Stimulated activated naive CD8-positive, alpha-beta T cell treated with anti-CD3 and anti-CD28 coated beads, Interleukin-15, amount 100 ng/mL, for 72 hours (primary cell): ENCODE measurements at places on chromosomes 6 and 20.
A peak's percentile ranks its signal among the peaks of the same experiment; 100 is the strongest.

GRCh38 chr20:9660236-9660868 is 146.0 kb downstream of the LAMP5 start:
- no peak for DNase-seq

DNA sequence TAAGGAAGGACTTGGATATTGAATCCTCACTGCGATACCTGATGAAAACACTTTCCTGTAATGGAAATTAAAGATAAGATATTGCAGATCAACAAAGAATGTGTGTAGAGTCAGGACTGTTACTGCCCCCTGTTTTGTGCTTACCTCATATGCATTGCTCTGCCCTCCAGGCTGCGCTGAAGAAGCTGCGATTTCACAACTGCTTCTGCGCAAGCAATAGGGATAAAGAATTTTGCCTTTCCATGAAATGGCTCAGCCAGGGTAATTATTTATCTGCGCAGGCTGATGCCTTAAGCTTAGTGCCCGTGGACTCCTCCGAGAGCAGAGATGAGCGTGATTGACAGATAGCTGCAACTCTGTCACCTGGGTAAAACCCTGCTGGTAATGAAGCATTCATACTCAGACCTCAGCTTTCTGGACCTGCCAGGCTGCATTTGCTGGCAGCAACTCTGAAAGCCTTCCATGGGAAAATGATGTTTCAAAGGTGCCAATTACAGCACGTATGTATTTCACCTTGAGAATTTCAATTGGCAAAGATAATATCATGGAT is 370.6 kb downstream of the SAMD5 start:
- DNase-seq: no peak

DNA sequence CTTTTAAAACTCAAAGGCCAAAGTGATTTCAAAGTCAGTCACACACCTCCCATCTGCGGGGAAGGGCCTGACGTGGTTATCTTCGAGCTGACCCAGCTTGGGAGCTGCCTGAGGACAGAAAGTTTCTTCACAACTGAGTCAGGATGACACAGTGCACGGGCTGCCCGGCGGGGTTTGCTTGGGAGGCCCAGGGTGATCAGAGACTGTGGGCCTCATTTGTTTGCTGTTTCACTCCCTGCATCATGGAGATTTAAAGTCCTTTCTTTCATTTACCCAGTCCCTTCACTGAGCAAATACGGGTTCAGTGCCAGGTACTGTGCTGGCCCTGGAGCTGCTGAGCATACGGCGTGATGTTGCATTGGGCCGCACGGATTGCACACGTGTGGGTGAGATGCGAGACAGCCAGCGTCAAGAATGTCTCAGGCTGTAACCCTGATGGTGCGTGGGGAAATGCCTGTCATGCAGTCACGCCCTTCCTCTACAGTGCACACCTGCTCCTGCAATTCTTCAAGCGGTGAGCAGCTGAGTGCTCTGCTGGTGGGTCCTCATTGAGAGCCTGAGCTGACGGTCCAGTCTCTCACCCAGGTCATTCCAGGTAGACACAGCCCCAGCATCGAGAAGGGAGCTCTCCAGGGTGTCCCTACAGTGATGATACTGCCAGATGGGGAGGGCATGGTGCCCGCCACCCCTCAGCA is 82.7 kb upstream of the PMEPA1 start:
- no peak for DNase-seq

DNA sequence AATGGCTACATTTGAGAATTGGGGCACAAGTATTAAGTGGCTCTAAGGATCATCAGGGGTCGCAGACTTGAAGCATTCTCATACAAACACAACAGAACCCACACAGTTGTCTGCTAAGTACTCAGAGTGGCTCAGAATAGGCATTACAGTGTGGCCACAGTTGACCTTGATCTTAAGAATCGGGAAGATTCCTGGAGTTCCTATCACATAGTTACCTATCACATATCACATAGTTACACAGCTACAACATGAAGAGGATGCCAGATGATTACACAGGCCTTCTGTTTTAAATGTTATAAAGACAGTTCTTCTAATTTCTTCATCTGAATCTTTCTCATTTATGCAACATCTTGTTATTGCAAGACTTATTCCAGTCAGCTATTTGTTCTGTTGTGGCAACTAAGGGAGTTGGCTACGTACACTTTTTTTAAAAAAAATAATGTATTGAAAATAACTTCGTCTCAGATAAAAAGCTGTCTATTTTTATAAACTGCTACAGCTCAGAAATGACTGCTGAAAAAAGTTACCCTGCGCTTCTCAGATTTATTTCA is 129.0 kb downstream of the REV3L start:
- no peak for DNase-seq

DNA sequence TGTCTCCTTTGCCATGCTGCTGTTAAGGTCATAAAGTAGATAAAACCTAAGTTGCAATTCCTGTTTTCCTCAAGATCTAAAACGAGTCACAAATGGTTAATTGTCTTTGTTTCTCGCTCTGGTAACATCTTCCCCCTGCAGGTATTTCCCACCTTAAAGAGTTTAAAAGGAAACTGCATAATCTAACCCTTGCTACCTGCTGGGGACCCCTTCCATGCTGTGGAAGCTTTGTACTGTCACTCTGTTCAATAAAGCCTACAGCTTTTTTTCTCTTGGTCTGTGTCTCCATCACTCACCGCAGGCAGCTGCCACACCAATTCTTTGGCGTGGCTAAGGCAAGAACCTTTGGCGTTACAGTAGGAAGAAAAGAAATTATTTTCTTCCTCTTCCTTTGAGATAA is 117.7 kb upstream of the GJE1 start:
- no peak for DNase-seq

DNA sequence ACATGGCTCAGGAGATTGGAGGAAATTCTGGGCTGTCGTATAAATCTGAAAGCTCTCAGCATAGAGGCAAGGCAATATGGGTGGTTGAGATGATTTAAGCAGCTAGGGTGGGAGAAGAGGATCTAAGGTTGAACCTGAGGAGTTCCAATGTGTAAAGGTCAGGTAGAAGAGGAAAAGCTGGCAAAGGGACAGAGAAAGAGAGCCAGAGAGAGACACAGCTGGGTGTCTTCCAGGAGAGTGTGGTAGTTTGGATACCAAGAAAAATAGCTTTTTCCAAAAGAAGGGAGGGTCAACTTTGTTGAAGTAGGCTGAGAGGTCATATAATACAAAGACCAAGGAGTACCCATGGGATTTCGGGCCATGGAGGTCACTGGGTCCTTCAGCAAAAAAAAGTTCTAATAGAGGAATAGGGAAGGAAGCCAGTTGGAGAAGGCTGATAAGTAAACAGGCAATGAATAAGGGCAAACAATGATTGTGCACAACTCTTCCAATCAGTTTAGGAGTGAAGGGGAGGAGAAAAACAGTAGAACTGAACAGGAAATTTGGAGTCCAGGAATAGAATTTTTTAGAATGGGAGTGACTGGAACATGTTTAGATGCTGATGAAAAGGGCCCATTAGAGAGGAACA is 135.1 kb downstream of the QRSL1 start:
- no peak for DNase-seq

DNA sequence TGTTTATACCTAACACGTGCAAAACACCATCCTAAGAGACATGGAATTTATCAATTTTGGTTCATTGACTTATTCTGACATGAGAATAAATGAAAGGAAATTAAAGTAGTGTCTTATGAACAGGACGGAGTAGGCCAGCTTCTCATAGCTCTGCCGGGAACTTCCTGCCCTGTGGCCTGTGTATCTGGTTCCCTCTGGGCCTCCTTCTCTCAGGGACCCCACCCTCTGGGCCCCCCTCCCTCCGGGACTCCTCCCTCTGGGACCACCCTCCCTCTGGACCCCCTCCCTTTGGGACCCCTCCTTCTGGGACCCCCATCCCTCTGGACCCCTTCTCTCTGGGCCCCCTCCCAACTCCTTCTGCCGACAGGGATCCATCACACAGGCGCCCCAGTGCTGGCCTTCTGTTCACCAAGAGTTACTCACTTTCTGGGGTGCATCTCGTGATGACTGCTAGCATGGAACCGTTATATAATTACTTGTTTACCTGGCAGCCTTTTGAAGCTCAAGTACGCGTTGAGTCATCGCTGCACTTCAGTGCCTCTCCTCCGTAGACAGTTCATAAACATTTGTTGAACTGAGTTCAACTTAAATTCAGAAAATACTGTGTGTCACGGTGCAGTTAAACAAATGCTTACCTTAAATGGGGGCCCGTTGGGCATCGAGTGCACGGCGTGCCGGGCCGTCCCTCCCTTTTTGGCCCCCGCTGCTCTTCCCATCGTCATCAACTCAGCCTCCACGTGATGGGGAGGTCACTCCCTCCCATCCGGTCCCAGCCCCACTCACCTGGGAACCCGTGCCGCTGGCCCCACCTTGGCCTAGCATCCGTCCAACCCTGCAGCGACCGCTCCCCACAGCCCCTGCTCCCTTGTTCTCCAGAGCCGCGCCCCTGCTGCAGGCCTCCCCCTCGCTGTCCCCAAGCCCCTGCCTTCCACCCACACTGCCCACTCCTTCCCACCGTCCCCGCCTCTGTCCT is 8.1 kb downstream of the CCR6 start:
- no peak for DNase-seq

- no peak for DNase-seq
Measured at GRCh38 chr6:43389730-43390295, 20.4 kb upstream of the ZNF318 start.

- DNase-seq: peak; percentile 35
Measured at GRCh38 chr6:24858177-24858653, 59.5 kb upstream of the ARMH2 start.
